ENCODE measurements at places on chromosomes 2 and 18.

- no peak for DNase-seq
These were observed 97.9 kb downstream of the ACKR3 start for GRCh38 chr2:236667526-236667925.

DNA sequence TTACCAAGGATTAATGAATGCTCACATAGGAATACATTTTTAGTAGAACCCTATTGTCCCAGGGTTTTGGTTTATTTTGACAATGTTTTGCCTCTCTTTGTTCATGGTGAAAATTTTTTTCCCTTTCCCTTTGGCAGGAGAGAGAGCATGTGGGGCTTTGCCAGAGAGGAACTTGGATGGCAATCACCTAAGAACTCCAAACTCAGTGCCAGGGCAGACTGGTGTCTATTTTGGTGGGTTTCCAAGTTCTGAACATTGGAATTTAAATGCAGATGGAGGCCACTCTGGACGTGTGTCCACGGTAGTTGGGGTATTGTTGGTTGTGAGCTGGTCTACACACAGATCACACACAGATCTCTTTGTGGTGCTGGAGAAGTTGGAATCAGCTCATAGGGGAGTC, 2091.1 kb upstream of the PIK3C3 start:
- DNase-seq, result no peak

DNA sequence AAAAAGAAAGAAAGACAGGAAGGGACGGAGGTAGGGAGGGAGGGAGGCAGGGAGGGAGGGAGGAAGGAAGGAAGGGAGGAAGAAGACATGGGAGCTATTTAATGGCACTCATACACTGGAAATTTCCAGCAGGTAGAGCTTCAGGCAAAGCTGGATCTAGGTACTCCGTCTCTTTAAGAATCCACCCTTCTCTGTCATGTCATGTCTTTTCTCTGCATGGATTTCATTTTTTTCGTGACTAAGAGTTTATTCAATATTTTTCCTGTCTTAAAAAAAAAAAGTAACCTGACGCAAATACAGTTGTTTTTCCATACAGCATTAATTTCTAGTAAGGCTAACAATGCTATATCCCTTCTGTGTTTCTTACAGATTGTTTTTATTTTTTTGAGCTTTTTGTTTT, 56.3 kb upstream of the MCFD2 start:
- no peak for DNase-seq

- DNase-seq, result no peak
These were observed 165.5 kb upstream of the FAM98A start for GRCh38 chr2:33764551-33764950.

DNA sequence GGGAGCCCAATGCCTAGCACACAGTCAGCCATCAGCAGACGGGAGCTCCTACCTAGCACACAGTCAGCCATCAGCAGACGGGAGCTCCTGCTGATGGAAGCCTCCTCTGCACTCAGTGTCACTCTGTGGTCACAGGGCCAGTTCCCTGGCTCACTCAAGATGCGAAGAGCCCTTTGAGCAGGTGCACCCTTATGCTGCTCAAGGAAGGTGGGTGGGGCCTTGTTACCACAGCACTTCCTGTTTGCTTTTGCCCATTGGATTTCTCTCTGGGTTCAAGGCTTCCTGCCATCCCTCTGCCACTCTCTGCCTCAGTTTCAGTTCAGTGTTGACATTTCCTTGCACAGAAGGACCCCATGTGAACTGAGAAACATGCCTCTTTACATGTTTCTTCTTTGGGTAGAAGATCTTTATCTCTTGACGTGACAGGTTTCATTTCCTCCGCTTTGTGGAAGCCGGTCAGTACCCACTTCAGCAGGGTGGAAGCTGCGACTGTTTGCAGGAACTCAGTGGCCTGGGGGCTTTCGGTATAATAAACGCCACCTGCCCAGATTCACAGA, 11.6 kb downstream of the TRIB2 start:
- no peak for DNase-seq

DNA sequence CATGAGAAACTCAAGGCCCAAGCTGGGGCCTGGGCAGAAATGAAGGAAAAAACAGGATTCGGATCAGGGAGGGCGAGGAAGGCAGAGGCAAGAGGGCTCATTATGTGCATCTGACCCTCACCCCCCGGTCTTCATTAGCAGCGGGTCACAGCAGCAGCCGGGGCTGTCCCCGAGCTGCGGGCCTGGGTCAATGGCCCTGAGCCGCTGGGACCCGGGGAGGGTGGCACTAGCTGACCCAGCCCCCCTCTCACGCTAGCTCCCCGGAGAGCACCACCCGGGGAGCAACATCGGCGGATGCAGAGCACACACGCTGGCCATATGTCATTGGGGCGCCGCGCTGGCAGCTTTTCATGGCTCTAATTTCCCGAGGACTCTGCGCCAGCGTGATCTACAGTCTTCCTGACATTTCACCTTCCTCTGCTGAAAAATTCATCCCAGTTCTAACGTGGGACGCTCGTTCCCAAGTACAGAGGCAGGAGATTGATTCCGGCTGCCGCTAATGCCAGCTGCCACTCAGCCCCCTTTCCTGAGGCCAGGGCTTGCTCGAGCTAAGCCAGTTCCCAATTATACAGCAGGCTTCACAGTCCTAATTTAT, 63.7 kb downstream of the EIPR1 start:
- DNase-seq, result no peak

DNA sequence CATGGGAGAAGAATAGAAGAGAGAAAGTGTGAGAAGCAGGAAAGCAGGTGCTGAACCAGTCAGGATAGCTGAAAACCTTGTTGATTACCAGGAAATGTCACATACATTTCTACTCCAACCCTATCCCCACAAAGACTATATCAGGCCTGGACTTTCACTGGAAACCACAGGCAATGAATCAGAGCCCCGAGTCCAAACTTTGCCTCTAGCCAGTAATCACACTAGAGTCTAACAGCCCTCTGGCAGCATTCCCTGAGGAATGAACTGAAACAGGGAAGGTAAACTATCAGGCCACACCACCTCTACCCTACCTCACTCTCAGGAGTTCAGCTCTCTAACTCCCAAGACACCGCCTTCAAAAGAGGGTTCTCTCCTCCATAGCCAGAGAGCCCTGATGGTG, 18.7 kb upstream of the IHH start:
- peak; percentile 72 for DNase-seq

- peak; percentile 13 for DNase-seq
These were observed 111.2 kb upstream of the SETBP1 start for GRCh38 chr18:44569391-44570055.

GRCh38 chr2:188204824-188205223, 86.8 kb upstream of the GULP1 start:
- no peak for DNase-seq

DNA sequence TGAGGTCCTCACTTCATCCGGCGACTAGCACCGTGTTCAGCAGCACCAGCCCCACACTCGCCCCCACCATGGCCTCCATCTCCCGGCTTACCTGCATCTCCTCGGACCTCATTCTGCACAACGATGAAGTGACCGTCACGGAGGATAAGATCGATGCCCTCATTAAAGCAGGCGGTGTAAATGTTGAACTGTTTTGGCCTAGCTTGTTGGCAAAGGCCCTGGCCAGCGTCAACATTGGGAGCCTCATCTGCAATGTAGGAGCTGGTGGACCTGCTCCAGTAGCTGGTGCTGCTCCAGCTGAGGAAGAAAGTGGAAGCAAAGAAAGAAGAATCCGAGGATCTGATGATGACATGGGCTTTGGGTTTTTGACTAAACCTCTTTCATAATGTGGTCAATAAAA, 70.5 kb upstream of the MYCN start:
- no peak for DNase-seq
